ENCODE measurements at places on chromosomes 5 and 9.

DNA sequence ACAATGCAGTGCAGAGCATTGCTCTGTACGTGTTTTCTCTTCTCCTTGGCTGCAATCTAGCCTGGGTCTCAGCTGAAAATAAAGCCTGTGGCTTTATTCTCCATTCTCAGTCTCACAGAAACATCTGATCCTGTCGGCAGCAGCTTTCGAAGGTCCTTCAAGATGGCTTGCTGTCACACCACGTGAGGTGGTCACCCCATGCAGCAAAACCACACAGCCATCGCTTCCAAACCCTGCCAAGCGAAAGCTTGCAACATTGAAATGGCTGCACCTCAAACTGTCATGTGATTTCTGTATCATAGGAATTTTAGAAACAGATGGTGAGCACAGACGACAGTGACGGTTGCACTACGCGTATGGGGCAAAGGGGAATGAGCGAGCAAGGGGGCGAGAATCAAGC, 98.5 kb upstream of the SMARCA2 start:
- no peak for DNase-seq

- no peak for DNase-seq
These were observed 127.7 kb upstream of the BASP1 start for GRCh38 chr5:17089690-17090089.

DNA sequence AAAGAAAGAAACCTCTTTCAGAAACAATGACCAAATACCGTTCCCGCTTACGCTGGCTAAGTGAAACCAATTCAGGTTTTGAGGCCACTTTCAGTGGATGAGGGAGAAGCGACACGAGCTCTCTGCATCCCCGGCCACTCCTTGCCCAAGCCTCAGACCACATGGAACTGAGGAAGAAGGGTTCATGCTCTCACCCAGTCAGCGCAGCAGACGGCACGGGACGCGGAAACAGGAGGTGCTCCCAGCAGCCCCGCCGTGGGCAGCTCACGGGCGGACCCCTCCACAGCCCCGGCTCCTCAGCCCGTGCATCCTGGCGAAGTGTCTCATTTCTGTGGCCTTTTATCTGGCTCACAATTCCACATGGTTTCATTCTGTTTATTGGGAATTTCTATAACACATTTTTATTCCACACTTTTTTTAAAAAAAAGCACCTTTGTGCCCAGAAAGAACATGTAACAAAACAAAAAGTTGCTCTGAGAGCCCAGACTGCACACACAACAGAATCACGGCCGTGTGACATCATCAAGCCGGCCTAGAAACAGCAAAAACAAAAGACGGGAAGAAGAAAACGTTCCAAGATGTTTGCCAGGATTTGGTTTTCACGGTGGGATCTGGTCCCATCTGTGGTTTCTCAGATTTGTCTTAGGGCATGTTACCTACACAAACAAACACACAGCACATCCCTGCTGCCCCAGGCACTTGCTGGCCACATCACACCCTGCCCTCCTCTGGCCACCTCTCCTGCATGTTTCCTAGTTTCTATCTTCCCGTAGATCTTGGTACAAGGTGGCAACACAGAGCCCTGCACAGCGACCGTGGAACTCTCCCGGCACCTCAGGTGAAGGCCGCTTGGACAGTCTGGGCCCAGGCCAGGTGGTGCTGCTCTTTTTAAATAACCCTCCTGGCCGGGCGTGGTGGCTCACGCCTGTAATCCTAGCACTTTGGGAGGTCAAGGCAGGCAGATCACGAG, 16.2 kb downstream of the QSOX2 start:
- no peak for DNase-seq

DNA sequence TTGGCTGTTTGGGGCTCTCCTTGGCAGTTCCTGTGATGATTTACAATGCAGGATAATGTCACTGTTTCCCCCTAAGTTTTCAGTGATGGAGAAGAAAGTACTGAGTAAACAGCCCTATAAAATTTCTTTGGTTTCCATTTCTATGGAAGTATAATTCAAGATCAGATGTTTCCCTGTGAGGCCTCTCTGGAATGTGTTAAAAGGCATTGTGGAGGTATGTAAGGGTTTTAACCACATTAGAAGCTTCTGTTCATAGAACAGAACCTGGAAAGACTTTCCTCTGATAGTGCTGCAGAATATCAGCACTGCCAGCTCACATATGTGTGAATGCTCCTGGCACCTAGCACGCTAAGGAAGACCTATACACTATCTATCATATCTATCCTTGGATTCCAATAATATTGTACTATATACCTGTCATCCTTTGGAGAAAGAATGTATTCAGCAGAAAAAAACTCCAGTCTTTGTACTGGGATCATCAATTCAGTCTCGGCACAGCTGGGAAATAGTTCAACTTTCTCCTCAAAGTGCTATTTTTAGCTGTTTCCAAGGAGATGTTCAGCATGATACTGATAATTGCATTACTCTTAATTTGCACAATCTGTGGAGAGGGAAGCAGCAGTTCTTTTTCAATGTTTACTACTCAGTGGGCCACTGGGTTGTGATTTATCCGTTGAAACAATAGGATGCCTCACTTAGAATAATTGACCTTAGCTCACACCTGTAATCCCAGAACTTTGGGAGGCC, 21.9 kb downstream of the TTC1 start:
- no peak for DNase-seq

- no peak for DNase-seq
These were observed 116.7 kb upstream of the RANBP3L start for GRCh38 chr5:36418152-36418979.

DNA sequence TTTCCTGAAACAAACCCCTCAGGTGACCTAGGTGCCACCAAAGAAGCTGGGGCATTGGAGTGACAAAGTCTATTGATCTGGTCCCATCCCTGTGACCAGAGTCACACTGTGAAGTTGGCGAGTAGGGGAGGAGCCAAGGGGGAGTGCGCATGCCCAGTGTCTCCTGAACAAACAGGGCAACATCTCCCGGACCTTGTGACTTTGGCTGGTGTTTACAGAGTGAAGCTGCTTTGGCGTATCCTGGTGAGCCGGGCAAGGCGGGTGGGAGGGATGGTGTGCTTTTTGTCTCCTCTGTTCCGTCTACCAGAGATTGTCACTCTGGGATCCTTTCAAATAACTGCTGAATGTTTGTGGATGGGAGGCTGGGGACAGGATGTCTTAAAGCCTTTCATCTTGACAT, 204.5 kb downstream of the HSPA4 start:
- DNase-seq: no peak

GRCh38 chr5:81482595-81482994, 88.7 kb upstream of the ACOT12 start:
- DNase-seq: no peak

- DNase-seq: no peak
These were observed 5.3 kb upstream of the SREK1 start for GRCh38 chr5:66138637-66139317.

GRCh38 chr9:137029058-137029936, 1.3 kb upstream of the ABCA2 start:
- no peak for DNase-seq

DNA sequence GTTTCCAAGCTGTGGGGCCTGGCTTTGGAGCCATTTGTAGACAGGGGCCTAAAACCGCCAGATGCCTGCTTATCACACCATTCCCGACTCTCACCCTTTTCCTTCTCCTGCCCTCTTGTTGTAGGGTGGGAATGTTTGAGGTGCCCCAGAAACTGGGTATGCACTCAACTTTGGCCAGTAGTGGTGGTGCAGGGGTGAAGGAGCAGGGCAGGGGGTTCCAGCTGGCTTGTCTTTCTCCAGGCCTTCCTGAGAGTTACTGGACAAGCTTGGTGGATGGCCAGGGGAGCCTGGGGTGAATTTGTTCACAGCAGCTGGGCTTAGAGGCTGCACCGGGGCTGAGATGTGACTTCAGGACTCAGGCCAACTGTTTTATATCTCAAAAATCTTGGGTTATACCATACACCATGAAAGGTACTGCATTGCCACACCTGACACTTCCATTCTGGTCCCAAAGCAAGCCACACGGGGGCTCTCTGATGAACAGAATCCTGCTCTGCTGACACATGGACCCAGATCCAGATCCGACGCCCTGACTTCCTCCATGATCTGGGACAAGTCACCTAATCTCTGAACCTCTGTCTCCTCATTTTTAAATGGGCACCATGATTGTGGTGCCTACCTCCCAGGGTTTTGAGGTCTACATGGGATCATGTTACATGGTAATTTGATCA, 62.1 kb downstream of the DAB2IP start:
- DNase-seq: no peak

GRCh38 chr5:113025596-113025995, 49.0 kb downstream of the DCP2 start:
- no peak for DNase-seq

DNA sequence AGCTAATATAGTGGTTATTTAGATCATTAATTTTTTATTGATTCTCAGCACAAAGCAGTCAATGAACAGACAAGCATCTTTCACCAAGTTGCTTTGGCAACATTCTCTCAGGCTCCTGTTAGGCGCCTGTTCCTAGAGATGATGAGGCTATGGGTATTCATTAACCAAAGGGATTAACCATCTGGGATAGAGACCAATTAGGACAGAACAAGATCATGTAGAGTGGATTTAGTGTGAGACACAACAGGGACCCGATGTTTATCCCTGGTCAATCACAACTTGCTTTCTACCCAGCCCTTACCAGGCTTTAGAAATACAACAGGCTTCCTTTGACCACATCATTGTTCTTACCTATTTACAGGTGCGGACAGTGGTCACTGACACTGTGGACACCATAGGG, 82.2 kb downstream of the PJA2 start:
- DNase-seq: no peak

GRCh38 chr9:78707080-78707479, 410.2 kb downstream of the PSAT1 start:
- DNase-seq: no peak

GRCh38 chr9:130711469-130711868, 17.9 kb downstream of the EXOSC2 start:
- DNase-seq: no peak

DNA sequence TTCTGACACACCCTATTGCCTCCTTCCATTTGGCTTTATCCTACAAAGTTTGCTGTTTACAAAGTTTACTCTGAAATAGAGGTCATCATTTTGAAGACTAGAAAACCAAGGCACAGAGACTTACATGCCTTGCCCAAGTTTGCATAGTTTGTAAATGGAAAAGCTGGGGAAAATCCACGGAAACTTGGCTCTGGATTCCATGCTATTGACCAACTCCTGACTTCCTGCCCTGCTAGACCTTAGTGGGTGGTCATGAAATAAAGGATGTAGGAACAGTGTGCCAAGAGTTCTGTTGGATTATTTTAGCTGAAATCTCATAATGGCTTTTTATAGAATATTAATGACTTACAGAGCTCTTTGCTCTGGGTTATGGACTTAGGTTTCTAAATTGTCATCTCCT, 69.5 kb downstream of the GRIA1 start:
- no peak for DNase-seq

- no peak for DNase-seq
These were observed 128.1 kb downstream of the CPLANE1 start for GRCh38 chr5:37121027-37121426.

DNA sequence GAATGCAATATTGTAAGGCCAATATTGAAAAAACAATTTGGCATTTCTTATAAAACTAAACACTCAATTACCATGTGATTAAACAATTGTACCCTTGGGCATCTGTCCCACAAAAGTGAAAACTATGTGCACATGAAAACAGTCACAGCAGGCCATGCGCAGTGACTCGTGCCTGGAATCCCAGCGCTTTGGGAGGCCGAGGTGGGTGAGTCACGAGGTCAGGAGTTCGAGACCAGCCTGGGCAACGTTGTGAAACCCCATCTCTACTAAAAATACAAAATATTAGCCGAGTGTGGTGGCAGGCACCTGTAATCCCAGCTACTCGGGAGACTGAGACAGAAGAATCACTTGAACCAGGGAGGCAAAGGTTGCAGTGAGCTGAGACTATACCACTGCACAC, 343.7 kb downstream of the DMRTA1 start:
- DNase-seq: no peak

DNA sequence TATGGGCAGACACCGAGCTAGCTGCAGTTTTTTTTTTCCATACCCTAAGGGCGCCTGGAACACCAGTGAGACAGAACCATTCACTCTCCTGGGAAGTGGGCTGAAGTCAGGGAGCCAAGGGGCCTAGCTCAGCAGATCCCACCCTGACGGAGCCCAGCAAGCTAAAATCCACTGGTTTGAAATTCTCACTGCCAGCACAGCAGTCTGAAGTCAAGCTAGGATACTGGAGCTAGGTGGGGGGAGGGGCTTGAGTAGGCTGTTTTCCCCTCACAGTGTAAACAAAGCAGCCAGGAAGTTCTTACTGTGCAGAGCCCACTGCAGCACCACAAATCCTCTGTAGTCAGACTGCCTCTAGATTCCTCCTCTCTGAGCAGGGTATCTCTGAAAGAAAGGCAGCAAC, 151.7 kb upstream of the HCN1 start:
- DNase-seq: no peak

DNA sequence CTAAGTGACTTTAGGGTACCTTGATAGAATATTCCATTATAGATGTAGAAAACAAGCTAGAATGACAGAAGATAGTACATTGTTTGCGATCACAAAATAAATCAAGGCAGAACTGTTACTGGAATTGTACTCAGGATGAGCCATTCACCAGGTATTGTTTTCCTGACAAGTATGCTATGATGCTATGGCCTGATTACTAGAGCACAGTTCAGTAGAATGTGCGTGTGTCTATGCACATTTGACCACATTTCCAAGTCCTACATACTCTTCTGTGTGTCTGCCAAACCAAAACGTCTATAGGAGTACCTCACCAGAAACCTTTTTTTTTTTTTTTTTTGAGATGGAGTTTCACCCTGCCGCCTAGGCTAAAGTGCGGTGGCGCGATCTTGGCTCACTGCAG, 43.3 kb upstream of the CDC42SE2 start:
- no peak for DNase-seq

DNA sequence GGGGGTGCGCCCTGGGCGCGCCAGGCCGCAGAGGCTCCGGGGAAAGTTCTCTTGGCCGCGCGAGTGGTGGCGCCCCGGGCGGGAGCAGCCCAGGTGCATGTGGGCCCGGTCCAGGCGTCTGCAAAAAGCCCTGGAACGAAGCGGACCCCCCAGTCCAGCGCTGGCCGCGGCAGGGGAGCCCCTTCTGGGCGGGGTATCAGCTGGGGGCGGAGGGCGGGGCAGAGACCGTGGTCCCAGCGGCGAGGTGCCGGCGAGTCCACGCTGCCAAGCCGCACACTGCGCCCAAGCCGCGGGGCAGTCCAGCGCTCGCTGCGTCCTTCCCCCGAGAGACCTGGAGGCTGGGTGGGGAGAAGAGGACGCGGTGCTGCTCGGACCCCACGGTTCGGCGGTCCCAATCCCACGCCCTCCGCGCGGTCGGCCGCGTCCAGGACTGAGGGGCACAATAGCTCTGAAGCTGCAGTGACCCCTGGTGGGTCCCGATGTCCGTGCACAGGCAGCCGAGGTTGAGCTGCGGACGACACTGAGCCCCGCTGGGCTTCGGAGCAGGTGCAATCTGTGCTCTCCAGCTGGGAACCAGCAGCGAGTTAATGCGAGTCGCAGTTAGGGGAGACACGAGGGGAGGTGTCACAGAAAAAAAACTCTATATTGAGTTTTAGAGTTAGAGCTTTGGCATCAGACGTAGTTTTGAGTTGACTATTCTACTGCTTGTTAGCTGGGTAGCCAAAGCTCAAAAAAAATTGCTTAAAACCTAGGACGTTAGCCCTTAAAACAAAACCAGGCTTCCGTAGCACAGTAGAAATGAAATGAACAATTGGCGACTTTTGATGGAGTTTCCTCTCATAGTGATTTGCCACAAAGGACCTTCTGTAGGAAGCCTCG, 1.1 kb upstream of the EPB41L4A start:
- peak; percentile 79 for DNase-seq

- DNase-seq: no peak
These were observed 54.5 kb upstream of the TAF11L2 start for GRCh38 chr5:17443333-17444130.

- DNase-seq: no peak
These were observed 227.0 kb downstream of the ENC1 start for GRCh38 chr5:74413403-74414048.

GRCh38 chr5:167167191-167167795, 1124.2 kb upstream of the WWC1 start:
- no peak for DNase-seq

Data from RWPE2 (cell line).